Spleen (tissue), 13 donors: ENCODE measurements at places on chromosomes 3 and 15. TPM values are rescaled to one million over a fixed set of nuclear protein-coding genes. Genes with fewer than 3 reads are reported as not detected.

SUCNR1 gene
- 21.5 TPM for total RNA-seq

KLHL40 gene
- not detected for total RNA-seq

CYP1A2 gene
- not detected for total RNA-seq

CHRFAM7A gene
- total RNA-seq, result 10.8 TPM

ATP13A3 gene
- 79.5 TPM for total RNA-seq

CHP1 gene
- total RNA-seq, result 127 TPM

ZNF502 gene
- total RNA-seq, result 5.9 TPM

TMEM108 gene
- 1.4 TPM for total RNA-seq

LRRN1 gene
- total RNA-seq, result 4.1 TPM

CHRNA3 gene
- total RNA-seq, result 0.46 TPM

SCAANT1 gene
- total RNA-seq, result not detected

PAQR9 gene
- not detected for total RNA-seq

SPESP1 gene
- 5.9 TPM for total RNA-seq

SLC22A13 gene
- total RNA-seq, result 1.6 TPM

CCR2 gene
- total RNA-seq, result 18.9 TPM

INTS14 gene
- 41.1 TPM for total RNA-seq

POC1A gene
- 3.4 TPM for total RNA-seq

CLDN1 gene
- 1.4 TPM for total RNA-seq

NTRK3 gene
- 3.0 TPM for total RNA-seq

UACA gene
- total RNA-seq, result 50.1 TPM

CCR3 gene
- total RNA-seq, result 0.60 TPM
